ENCODE measurements at places on chromosomes 16 and 17.

GRCh38 chr17:1174263-1174880 lies 5.4 kb downstream of the ABR start:
- no peak for DNase-seq

- no peak for DNase-seq
Observed at GRCh38 chr16:9966569-9967157, 215.6 kb downstream of the GRIN2A start.

- DNase-seq, result peak; percentile 98
Observed at GRCh38 chr16:66133643-66134338, 232.7 kb upstream of the CDH5 start.

DNA sequence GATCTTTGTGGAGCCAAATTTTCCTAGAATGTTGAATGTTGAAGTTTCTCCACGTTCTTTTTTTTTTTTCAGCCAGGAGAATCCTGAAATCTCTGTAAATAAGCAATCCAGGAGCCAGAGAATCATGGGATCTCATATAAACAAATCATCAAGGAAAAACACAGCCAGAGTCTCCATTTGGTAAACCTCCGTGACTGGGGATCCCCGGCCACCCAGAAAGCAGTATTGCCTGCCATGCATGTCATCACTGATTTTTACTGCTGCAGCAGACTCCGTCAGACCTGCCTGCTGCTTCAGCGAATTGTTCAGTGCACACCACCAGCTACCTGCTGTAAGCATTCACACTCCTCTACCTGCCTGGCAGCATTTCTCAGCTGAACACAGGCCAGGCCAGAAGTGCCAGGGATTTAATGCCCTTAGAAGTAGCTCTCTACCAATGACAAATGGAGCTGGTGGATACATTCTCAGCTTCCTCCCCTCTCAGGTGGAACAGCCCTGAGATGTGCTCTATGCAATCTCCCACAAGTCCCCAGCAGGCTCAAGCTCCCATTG lies 158.6 kb downstream of the CYLD start:
- no peak for DNase-seq

GRCh38 chr17:56817066-56817465 lies 16.7 kb downstream of the C17orf67 start:
- DNase-seq, result no peak

DNA sequence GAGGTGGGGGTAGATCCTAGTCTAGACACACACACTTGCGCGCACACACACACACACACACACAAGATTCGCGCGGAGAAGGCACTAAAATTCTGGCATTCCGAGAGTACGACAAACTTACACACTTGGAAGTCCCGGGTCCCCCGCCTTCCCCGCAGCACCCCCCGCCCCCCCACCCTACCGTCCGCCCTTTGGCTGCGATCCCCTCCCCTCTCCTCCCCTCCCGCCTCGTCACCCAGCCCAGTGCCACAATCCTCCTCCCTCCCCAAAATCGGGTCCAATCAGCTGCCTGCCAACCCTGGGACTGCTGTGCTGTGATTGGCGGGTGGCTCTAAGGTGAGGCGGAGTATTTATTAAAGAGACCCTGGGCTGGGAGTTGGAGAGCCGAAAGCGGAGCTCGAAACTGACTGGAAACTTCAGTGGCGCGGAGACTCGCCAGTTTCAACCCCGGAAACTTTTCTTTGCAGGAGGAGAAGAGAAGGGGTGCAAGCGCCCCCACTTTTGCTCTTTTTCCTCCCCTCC lies at the start of gene SOX9:
Gene SOX9, plus strand, starts transcription at position 379 of the 522 bp plus-strand sequence. CDS start 372 bp downstream, outside the sequence.
- DNase-seq, result peak; percentile 96

DNA sequence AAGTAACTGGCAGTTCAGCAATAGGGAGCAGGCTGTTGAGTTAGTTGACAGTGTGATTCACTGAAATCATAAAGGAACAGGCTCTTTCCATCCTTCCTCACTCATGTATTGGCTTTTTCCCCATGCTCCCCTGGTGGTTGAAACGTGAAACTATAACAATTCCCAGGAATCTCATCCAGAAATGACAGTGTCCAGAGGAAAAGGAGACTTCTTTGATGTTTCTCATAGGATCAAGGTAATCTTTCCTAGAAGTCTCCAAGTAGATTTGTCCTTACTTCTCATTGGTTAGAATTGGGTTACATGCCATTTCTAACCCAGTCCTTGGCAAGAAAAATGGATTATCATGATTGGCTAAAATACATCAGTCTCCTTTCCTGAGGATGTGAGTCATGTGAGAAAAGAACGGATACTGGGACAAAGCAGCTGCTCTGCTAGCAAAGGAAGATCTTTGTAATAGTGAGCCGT lies 14.4 kb downstream of the TTC19 start:
- peak; percentile 95 for DNase-seq

DNA sequence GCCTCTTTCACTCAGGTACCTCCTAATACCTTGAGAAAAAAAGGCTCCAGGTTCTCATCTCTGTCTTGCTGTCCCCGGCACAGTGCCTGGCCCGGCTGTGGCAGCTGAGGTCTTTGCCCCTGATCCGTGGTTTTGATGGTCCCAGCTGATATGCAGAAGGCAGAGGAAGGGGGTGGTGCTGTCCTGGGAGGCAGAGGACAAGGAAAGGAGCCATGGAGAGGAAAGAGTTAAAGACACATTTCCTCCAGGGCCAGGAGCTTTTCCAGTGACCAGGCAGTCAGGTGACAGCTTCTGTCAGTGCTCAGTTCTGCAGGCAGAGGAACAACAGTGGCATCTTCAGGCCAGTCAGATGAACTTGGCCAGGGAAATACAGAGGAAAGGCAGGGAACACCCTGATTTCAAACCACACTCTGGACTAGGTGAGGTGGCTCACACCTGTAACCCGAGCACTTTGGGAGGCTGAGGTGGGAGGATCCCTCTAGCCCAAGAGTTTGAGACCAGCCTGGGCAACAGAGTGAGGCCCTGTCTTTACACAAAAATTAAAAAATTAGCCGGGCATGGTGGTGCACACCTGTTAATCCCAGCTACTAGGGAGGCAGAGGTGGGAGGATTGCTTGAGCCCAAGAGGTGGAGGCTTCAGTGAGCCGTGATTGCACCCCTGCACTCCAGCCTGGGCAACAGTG lies 3.3 kb upstream of the COG1 start:
- DNase-seq, result peak; percentile 39

DNA sequence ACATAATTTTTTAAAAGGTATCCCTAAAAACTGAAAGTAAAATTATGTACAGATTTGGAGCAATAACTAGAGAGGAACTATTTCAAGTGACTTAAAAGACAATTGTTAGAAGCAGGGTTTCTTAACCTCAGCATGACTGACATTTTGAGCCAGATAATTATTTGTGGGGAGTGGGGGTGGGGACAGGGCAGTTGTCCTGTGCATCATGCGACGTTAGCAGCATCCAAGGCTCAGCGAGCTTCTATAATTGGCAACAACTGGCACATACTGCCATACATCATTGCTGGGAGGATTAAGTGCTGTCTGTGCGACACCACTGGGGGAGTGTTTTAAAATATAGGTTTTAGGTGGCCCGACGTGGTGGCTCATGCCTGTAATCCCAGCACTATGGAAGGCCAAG lies 27.1 kb downstream of the GABARAPL2 start:
- no peak for DNase-seq

DNA sequence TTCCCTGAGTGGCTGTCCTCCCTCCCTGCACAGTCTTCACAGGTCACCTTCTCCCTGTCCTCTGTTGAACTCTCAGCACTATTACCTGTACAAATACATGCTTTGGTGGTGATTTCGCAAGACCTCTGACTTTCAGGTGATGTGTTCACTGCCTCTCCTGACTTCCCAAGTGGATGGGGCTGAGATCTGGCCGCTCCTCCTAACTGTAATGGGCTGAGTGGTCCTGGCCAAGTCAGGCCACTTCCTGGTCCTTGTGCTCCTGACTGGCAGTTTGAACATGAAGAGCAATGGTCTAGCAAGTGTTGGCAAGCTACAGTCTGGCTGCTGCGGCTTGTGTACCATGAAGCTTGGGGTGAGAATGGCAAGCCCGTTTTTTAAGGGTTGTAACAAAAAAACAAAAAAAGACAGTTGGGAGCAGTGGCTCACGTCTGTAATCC lies 11.7 kb upstream of the TMED6 start:
- no peak for DNase-seq

DNA sequence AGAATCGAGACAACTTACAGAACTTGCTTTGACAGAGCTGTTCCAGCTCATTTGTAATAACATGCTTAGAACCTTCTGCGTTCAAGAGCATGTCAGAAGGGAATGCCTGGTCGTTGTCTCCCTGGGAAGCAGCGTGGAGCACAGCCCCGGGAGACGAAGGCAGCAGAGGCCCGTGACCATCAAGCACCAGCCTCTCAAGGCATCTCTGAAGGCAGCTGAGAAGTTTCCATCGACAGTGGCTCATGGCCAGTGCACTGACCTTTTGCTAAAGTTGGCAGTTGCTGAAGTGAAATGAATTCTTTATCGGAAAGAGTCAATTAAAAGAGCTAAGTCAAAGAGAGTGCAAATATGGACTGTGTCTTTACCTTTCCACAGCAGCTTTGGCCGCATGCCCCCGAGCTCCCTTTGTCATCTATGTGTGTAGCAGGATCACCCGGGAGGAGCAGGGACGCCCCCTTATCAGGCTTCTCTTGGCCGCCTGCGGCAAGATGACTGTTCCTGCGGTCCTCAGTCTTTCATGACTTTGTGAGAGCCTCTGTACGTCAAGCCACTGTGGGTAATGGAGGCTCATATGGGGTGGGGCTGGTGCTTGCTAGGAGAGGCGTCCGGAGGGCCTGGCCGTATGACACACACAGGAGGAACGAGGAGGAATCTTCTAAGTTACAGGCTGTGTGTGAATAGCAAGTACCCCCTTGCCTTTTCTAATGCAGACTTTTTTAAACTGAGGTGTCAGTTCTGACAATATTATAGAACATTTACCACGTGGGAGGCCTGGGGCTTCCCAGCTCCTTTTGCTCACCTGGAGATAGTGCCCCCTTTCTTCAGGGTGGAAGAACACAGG lies 54.2 kb downstream of the LDHD start:
- DNase-seq, result peak; percentile 94

- no peak for DNase-seq
Observed at GRCh38 chr16:53865494-53865863, 161.5 kb downstream of the FTO start.

- DNase-seq, result no peak
Observed at GRCh38 chr17:79677646-79678045, 53.1 kb upstream of the ENPP7 start.

GRCh38 chr16:4660454-4661007 lies 32.8 kb upstream of the NUDT16L1 start:
- peak; percentile 75 for DNase-seq

GRCh38 chr17:19292377-19292711 lies 55.2 kb downstream of the EPN2 start:
- DNase-seq, result no peak

DNA sequence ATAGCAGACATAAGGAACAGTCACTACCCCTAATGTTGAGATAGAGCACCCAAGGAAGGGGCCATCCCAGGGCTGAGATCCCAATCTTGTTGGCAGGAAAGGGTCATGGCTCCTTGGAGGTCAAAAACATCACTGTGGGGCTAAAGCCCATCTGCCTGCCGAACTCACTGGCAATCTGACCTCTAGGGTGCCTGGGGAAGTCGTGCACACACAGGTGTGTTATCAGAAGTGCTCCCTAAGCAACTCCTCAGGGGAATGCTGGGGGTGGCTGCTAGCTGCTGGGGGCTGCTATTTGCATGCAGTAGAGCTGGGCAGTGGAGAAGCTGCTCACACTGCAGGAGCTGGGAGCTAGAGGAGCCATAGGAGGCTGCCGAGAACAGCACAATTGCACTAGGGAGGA lies 47.5 kb upstream of the PHOSPHO1 start:
- DNase-seq, result no peak

- peak; percentile 91 for DNase-seq
Observed at GRCh38 chr16:25066747-25067631, 44.6 kb upstream of the LCMT1 start.

GRCh38 chr16:4800290-4801041 lies 2.0 kb downstream of the ROGDI start:
- DNase-seq, result no peak

DNA sequence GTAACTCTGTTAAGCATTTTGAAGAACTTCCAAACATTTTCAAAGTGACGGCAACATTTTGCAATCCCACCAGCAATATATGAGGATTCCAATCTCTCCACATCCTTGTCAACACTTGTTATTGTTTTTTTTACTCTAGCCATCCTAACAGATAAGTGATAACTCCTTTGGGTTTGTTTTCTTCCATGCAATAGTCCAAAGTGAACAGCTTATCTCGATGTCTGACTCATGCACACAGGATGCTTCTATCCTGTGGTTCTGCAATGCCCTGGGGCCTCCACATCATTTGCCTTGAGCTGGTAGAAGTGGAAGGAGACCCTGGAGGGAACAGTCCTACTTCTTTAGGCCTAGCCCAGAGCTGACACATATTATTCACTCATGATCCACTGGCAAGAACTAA lies 13.0 kb downstream of the TLE7 start:
- no peak for DNase-seq

DNA sequence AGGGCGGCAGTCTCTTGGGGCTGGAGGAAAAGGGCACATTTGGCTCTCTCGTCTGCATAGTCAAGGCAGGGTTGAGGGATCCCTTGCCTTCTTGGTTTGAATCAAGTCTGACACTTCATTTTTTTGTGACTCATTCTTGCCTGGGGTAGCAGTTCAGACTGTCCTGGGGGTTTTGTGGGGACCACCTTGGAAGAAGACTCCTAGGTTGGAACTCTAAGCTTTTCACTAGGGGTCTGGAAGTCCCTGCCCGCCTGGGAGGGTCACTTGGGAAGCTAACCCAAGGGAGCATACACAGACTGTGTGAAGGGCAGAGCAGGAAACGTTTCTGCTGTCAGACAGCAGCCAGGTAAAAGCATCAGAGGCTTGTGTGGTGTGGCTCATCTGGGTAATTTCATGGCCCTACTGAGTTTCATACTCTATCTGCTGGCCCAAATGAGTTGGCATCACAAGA lies 11.3 kb downstream of the YPEL2 start:
- DNase-seq, result no peak

DNA sequence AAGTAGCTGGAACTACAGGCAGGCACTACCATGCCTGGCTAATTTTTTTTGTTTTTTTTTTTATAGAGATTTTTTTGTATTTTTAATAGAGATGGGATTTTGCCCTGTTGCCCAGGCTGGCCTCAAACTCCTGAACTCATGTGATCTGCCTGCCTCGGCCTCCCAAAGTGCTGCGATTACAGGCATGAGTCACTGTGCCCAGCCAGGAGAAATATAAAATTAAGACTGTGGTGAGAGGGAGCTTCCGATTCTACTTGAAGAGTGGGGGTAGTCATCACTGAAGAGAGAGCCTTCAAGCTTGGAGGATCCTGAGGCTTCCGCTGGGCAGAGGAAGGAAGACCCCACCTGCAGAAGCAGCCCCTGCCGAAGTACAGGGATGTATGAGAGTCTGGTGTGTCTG lies 34.4 kb upstream of the RGS9 start:
- DNase-seq, result no peak

GRCh38 chr16:18050777-18051176 lies 285.8 kb downstream of the NPIPA8 start:
- no peak for DNase-seq

- DNase-seq, result no peak
Observed at GRCh38 chr17:33924104-33924503, 331.0 kb upstream of the CCL2 start.

GRCh38 chr16:66380421-66380820 lies 13.9 kb downstream of the CDH5 start:
- DNase-seq, result no peak

DNA sequence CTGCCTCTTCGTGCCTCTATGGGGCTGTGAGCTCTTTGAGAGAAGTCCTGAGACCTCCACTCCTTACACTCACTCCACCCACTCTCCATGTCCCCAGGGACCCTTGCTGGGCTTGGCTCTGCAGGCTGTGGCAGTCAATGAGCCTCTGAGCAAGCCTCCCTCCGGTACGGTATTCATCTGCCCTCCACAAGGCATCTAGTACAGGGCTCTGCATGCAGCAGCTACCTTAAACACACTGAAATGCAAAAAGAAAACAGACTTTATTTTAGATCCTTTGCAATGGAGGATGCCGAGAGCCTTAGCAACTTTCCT lies 38.9 kb upstream of the SMPD3 start:
- no peak for DNase-seq
